ENCODE measurements at places on chromosomes 5 and 9.

DNA sequence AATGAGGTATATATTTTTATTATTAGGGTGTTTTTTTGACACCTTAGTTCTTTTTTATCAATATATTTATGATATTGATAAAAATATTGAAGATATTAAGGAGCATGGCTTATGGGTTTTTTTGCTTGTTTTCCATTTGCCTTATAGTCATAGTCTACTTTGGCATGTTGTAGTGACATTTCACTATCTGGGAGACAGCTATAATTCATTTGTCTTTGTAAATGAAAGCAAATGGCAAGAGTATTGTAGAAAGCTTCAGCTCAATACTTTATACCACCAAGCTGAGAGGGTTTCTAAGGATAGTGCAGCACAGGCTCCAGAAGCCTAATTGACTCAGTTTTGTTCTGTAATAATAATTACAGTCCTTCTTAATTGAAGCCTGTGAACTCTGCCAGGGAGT, 1182.3 kb downstream of the EFNA5 start:
- no peak for DNase-seq

DNA sequence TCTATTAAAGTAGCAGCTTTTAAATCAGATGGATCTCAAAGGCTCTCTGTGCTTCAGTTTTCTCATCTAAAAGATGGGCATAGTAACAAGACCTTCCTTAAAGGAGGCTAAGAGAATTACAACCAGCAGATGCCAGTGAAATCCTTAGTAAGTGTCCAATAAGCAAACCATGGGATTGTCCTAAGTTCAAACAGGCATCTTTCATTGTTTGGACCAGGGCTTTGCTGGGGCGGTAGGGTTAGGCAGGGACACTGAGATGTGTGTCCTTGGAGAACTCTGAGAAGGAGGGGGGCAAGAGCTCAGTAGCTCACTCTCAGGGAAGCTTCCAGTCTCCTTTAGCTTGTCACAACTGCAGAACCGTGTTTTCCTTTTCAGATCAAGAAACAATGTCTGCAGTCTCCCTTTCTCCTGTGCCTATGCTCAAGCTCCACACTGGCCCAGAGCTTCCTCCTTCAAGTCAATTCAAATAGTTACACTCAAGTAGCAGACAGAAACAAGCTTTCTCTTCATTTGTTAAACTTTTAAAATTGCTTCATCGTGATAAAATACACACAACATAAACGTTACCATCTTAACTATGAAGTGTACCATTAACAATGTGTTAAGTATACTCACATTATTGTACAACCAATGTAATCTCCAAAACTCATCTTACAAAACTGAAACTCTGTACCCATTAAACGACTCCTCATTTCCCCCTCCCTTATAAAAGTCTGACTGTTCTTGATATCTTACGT, 216.2 kb downstream of the PIK3R1 start:
- no peak for DNase-seq

DNA sequence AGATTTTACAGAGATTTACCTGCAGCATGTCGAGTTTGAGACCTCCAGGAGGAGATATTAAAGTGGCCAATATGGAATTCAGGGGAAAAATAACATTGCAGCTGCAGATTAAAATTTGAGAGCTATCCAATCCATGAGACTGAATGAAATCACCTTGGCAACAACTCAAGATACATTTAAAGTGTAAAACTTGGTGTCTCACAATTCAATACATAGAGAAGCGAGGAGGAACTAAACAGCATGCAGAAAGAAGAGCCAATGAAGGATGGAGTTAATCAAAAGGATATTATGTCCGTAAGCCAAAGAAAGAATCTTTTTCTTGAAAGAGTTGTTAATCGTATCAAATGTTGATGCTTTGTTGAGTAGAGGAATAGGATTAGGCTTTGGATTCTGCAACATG, 455.1 kb downstream of the CDH18 start:
- DNase-seq, result no peak

DNA sequence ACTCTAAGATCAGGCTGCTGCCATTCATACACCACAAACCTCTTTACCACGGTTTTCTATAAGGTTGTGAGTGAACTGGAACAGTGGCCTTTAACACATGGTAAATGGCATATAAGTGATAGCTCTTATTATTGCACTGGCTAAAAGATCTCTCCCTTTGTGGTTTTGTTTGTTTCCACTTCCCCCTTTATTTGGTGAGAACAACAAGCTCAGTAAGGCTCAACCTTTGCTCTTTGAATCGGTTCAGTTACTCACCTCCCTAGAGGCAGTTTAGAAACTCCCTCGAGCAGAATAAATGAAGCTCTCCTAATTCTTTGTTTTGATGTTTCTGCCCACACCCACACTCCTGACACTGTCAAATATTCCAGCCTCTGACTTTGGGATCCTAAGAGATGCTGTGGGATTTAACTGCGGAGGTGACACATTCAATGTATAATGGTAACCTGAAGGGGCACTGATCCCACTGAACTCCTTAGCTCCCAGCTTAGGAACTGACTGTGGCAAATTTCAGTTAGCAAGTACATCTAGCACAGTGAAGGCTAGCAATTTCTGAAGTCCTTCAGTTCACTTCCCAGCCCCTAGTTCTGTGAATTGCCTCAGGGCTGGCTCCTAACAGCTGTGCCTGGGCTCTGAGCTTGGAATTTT, 22.5 kb upstream of the RAD23B start:
- DNase-seq, result no peak

- peak; percentile 73 for DNase-seq
Observed at GRCh38 chr9:111037708-111038330, 451 bp downstream of the LPAR1 start.

- DNase-seq, result no peak
Observed at GRCh38 chr5:103410172-103410571, 151.6 kb downstream of the MACIR start.

DNA sequence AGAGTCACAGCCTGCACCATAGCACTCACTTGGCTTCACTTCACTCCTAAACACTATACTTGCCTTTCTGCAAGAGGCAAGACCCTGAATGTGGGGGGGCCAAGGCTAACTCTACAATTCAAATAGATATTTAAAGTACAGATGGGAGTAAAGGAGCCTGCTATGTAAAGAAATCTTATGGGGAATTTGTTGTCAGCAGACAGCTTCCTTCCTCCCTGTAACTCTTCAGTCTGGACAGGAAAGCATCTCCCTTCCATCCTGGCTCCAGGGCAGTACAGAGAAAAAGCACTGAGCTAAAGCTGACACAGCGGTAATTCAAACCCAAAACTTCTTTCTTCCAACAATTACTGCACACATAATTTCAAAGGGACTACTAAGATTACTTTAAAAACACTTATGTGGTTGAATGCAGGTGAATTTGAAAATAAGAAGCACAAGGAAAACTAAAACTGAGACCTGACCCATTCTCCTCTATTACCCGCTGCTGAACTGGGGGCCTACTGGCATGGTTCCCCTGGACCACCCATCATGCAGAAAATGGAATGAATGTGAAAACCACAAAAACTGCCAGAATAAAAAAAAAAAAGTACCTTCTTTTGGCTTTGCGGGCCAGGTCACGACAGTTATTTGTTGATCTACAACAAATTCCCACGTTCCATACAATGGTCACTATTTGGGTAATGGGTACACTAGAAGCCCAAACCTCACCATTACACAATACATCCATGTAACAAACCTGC, 13.4 kb downstream of the VDAC1 start:
- DNase-seq, result no peak

DNA sequence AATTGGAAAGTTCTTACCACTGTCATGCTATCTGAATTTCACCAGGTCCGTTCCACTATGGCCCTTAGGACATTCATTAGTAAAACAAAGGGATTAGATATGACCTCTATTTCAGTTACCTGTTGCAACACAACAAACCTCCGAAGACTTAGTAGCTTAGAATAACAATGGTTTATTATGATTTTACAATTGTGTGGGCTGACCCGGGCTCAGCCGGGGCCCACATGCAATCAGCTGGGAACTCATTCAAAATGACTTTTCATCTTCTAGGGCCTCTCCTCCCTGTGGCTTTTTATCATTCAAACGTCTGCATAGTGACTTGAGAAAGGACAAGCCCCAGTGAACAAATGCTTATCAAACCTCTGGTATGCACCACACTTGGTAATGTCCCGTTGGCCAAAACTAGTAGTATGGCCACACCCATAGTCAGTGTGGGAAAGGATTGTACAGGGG, 2.3 kb upstream of the FBXW11 start:
- DNase-seq, result peak; percentile 44

Data from iPS-NIHi11 (cell line).